Colonic mucosa (tissue), 4 donors: ENCODE measurements at places on chromosomes 6 and 20.

GRCh38 chr6:35580836-35581235, 68.1 kb upstream of the TULP1 start:
- no peak for DNase-seq

DNA sequence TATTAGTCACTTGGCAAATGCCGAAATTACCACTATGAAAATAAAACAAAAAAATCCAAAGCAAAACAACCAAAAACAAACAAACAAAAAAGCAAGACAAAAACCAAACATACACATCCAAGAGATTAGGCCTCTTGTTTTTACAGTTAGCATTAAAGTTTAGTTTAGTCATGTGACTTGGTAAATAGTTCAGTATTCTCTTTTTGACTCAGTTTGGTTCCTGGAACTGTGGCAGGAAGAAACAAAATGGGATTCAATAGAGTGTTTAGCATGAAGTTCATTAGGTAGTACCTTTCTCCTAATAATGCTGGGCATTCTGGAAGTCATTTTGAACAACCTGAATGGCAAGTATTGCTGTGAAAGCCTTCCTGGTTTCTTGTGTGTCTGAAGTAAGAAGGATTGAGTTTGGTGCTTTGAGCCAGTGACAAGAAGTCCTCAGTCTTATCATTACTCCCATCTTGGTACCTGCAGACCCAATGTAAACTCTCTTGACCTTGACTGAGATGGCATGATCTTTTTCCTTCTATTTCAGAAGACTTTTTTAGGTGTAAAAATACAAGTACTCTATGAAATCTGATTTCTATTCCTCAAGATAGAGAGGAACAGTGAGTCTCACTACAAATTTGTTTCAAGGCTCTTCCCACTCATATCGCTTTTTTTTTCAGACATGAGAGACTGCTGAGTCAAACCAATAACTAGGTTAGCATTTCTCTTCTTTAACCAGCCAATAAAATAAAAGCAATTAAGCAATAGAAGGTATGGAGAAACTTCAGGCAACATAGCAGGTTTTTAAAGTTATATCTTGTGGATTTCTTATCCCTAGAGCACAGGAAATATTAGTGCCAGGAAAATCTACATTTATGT, 223.6 kb upstream of the PREP start:
- DNase-seq, result no peak

DNA sequence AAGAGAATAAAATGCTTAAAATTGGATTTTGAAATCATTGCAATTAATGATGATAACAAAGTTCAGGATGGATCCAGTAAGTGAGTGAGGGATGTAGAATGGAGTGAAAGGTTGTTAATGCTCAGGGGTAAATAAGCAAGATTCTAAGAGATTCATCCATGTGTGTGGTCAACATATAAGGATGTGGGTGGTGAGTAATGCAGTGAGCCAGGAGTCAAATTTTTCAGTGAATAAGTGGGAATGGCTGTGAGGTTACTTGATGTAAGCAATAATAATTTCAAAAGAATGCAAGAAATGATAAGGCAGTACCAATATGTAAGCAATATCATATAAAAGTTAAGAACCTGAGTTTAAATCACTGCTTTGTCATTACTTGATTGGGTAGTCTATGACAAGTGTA, 207.5 kb upstream of the ADGRB3 start:
- DNase-seq, result no peak

DNA sequence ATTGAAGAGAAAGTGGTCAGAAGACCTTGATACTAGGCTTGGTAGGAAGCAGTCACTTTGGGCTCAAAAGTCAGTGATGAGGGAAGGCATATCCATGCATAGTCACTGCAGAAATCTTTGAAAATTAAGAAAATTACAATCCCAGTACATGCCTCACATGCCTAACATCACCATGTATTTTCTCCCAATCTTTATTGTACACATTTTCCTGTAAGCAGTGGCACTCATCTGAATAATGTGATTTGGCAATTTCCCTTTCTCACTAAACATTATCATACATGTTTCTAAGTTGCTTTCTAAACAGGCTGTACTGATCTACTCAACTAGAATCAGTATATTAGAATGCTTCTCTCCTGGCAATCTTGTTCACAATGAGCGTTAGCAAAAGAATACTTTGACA, 280.7 kb upstream of the SUPT3H start:
- no peak for DNase-seq

DNA sequence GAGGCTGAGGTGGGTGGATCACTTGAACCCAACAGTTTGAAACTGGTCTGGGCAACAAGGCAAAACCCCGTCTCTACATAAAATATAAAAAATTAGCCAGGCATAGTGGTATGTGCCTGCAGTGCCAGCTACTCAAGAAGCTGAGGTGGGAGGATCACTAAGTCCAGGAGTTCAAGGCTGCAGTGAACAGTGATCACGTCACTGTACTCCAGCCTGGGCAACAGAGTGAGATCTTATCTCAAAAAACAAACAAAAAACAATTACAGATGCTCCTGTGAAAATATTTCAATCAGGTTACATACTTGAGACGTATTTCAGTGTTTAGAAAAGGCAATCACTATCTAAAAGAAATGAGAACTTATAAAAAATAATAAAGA, 33.8 kb downstream of the RANBP9 start:
- DNase-seq, result no peak

DNA sequence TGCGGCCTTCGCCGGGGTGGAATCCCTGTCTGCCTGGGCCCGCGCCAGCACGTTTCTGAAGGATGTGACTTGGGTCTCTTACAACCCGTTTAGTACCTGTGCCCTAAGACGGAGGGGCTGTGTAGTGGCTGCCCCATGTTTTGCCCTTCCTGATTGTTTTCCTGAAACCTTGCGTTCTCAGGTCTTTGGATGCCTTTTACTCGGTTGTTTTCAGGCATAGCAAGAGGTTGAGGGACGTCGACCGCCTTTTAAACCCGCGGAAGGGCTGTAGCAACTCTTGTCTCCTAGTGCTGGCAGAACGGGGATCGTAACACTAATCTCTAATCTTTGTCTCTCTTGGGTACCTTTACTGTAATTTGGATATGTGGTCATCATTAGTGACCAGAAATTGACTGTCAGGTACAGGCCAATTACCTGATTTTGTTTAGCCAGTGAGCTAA, 706 bp upstream of the NANP start:
- DNase-seq, result no peak

DNA sequence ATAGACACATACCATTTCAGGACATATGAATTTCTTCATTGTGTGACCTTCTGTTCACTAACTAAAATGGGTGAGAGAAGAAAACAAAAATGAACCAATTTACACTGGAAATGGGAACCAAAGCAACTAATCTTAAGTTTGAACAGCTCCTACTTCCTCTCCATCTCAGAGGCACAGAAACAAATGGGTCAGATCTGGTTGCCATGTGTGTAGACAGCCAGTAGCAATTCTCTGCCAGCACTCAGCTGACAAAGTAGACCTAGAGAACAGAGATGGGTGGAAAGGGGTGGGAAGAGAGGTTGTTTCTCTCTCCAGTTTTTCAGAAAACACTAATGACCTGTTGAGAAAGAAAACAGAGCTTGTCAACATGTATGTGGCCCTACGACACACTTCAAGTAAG, 14.3 kb upstream of the POPDC3 start:
- DNase-seq, result no peak

DNA sequence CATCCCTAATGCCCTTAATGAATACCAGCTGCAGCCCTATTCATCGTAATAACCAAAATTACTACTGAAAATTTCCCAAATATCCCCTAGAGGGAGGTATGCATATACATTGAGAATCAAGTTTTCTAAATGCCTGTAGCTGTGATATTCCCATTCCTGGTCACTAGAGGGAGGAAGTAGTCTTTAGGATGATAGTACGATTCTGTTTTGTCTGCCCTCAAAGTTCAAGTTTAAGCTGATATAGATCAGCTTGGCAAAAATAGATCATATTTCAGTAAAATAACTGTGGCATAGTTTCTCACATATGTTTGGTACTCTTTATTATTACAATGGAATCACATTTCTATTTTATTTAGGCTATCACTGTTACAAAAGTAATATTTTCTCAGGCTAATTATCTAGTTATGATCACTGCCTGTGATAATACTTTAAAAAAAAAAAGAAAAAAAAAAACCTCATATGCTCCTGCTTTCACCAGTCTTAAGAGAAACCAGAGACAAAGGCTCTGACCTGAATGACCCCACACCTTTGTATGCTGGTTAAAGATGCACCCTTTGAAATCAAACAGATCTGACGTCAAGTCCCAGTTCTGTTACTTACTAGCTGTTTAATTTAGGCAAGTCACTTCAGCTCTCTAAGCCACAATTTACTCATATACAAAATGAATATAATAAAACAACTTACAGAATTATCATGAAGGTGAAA, 11.0 kb downstream of the TSPYL1 start:
- DNase-seq, result no peak

DNA sequence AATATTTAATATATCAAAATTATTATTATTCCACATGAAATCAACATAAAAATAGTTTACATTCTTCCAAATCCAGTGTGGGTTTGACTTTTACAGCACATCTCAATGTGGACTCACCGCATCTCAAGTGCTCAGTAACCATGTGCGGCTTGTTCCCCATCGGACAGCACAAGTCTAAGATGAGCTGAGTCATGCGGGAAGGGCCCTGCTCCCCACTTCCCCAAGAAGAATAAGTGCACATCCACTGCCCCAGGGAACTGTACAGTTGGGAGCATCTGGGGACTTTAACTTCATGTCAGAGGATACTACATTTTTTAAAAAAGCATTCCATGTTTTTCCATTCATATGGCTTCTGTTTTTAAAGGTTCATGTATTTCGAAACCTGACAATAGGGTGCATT, 325.6 kb downstream of the BTBD3 start:
- no peak for DNase-seq

DNA sequence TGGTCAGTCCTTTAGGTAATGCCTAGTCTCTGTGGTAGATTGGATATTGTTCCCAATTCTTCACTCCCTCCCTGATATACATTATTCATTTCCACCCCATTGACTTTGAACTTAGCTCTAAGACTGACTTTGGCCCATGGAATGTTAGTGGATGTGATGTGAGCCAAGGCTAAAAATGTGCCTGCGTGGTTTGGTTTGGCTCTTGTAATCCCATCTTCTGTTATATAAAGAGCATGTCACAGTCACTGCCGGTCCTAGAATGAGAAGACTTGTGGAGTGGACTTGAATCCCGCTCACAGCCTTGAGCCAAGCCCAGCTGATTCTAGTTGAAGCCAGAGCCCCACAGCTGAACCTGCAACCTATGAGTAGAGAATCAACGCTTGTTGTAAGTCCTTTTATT, 23.6 kb upstream of the DNAAF9 start:
- DNase-seq, result no peak
